ENCODE measurements at places on chromosomes 12 and 14.

DNA sequence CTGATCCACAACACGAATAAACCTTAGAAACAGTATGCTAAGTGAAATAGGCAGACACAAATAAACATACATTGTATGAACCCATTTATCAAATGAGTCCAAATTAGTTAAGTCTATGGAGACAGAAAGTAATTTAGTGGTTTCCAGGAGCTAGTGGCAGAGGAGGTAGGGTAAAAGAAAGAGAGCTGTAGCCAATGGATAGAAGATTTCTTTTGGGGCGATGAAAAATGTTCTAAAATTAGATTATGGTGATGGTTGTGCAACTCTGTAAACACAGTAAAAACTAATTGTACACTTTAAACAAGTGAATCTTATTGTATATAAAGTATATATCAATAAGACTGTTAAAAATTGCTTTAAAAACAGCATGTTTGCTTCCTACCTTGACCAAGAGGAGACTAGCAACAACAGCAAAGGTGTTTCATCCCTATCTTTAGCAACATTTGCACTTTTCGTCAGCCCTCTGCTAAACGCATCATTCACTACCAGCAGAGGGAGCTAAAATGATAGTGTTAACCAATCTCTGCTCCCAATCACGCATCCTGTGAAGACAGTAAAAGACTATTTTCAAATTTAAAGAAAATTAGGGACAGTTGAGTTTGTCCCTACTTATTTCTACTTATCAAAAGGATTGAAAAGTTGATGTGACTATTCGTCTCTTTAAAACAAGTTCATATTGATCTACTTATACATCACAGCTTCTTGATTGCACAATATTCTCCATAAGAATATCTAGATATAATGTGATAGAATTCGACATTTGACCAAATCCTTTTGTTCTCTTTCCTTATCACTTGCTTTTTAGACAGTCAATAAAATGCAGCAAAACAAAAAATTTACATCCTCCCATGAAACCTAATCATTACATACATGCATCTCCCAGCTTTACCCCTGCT is 24.0 kb upstream of the LGR5 start:
- no peak for DNase-seq

- no peak for DNase-seq
Observed at GRCh38 chr14:65476942-65477318, 64.4 kb downstream of the FUT8 start.

DNA sequence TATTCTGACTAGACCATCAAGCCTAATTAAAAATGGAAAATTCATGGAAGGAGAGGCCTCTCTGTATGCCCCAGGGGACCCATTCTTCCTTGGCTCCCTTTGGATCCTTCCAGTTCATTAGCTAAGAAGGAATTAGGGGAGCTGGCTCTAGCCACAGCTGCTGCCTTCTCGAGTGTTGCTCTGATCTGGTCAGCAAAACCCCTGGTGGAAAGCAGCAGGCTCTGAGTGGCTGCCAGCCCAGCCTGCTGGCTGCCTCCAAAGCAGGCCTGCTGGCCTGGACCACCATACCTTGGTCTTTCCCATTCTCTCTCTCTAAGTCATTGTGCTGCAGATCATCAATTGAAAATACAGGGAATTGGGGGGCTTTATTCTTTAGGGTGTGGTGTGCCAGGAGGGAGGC is 29.0 kb upstream of the AKAP6 start:
- no peak for DNase-seq

- DNase-seq = no peak
Observed at GRCh38 chr14:64008016-64008415, 155.2 kb downstream of the SYNE2 start.

DNA sequence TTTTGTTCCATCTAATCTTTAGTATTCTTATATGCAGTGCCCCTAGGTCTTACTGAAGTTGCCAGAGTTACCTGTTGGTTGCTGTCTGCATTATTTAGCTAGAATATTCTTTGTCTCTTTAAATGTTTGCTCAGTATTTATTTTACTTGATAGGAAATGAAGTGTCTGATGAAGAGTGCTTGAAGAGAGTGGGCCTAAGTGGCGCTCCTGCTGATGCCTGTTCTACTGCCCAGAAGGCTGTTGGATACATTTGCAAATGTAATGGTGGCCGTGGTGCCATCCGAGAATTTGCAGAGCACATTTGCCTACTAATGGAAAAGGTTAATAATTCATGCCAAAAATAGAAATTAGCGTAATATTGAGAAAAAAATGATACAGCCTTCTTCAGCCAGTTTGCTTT is 18.9 kb downstream of the CMAS start:
- DNase-seq = no peak

DNA sequence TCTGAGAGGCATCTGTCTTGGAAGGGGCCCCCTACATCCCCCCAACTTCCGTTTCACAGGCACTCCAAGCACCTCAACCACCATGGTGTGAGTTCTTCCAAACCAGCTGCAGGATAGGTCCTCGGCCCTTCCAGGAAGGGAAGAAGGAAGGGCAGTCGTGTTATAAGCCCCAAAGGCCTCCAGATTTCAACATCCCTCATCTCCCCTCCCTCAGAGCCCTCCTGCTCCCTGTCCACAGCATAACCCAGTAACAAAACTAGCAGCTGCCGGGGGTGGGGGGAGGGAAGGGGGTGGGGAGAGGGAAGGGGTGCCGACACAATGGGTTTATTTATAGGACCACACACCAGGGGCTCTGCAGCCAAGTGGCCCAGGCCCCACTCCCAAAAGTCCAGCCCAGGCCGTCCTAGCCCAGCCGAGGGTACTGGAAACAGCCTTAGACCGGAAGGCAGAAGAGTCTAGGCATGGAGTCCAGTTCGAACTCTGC is 18.3 kb downstream of the NCKAP5L start:
- no peak for DNase-seq

GRCh38 chr14:71638523-71639196 is 293.6 kb upstream of the RGS6 start:
- DNase-seq = no peak

GRCh38 chr12:91947459-91947858 is 198.2 kb downstream of the BTG1 start:
- DNase-seq = no peak

- no peak for DNase-seq
Observed at GRCh38 chr12:111426344-111427185, 20.8 kb downstream of the SH2B3 start.

- DNase-seq = no peak
Observed at GRCh38 chr14:28707814-28708213, 58.8 kb upstream of the FOXG1 start.

GRCh38 chr12:130452546-130452945 is 114.9 kb downstream of the PIWIL1 start:
- DNase-seq = no peak

- DNase-seq = no peak
Observed at GRCh38 chr12:47990351-47991105, 13.7 kb downstream of the COL2A1 start.

- DNase-seq = no peak
Observed at GRCh38 chr14:57122129-57122528, 146.6 kb downstream of the EXOC5 start.

GRCh38 chr12:10341892-10342509 is 34.3 kb downstream of the KLRD1 start:
- DNase-seq = no peak

DNA sequence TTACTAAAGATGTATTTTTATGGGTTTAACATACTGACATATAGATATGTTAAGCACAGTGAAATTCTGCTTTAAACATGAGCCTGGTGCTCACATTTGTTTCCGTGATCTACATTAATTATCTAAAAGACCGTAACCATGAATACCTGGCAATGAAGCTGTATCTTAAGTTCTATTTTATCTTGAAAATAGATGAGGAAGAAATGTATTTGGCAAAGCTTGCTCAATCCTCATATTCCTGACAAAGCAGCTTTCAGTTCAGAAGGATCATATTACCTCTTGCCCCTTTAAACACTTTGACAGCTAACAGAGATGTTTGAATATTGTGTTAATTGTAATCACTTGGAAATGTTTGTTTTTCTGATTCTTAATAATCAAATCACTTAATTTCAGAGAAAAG is 9.8 kb downstream of the EPYC start:
- DNase-seq = no peak

DNA sequence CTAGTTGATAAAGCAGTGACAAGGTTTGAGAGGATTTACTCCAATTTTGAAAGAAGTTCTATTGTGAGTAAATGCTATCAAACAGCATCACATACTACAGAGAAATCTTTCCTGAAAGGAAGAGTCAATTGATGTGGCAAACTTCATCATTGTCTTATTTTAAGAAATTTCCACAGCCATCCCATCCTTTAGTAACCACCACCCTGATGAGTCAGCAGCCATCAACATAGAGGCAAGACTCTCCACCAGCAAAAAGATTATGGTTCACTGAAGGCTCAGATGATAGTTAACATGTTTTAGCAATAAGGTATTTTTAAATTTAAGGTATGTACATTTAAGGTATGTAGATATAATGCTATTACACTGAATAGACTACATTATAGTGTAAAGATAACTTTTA is 122.1 kb upstream of the ARHGAP5 start:
- DNase-seq = no peak

DNA sequence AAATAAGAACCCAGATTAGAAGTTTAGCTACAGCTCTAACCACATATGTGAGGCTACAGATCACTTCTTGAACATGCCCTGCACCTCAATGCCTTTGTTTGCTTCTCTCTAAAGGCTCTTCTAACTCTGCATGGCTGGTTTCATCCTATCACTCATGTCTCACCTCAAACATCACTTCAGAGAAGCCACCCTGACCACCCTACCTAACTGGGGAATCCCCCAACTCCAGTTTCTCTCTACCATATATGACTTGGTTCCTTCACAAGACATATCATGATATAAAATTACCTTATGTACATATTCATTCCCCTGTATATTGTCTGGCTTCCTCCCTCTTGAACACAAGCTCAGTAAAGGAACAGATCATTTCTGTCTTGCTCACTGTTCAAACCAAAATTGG is 250.2 kb upstream of the GRIP1 start:
- DNase-seq = no peak
